ENCODE measurements at places on chromosomes 6 and 20.

DNA sequence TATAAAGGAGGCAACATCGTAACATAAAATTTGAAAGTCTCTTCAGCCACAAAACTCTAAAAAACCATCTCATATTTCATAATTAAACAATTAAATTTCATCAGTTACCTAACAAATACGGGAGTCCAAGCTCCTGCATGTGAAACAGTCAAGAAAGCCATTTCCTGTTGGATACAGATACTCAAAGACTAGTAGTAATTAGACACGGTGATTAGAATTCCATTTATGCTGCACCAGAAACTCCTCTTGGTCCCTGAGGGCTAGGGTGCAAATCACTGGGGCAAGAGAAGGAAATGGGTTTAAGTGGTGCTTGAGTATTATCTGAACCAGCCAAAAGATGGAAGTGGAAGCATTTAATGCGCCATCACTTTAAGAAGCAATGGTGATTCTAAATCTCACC, 27.4 kb downstream of the TRAM2 start:
- no peak for DNase-seq

- no peak for DNase-seq
Measured at GRCh38 chr6:45438849-45439406, 61.2 kb upstream of the SUPT3H start.

DNA sequence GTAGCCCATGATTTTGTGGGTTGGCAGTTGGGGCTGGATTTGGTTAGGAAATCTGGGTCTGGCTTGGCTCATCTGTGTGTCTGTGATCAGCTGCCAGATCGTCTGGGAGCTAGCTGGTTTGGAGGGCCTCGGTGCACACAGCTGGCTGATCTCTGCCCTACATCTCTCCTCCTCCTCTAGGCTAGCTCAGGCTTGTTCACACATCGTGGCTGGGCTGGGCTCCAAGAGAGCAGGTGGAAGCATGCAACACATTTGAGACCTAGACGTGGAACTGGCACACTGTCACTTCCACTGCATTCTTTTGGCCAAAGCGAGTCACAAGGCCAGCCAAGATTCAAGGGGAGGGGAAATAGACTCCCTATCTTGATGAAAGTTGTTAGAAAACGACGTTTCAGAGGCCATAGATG, 15.9 kb downstream of the NDUFAF5 start:
- DNase-seq = no peak

GRCh38 chr6:138498629-138499302, 528 bp downstream of the NHSL1 start:
- no peak for DNase-seq

- DNase-seq = no peak
Measured at GRCh38 chr6:78746457-78746856, 120.9 kb upstream of the IRAK1BP1 start.

- no peak for DNase-seq
Measured at GRCh38 chr6:33992191-33992590, 153.7 kb downstream of the GRM4 start.

DNA sequence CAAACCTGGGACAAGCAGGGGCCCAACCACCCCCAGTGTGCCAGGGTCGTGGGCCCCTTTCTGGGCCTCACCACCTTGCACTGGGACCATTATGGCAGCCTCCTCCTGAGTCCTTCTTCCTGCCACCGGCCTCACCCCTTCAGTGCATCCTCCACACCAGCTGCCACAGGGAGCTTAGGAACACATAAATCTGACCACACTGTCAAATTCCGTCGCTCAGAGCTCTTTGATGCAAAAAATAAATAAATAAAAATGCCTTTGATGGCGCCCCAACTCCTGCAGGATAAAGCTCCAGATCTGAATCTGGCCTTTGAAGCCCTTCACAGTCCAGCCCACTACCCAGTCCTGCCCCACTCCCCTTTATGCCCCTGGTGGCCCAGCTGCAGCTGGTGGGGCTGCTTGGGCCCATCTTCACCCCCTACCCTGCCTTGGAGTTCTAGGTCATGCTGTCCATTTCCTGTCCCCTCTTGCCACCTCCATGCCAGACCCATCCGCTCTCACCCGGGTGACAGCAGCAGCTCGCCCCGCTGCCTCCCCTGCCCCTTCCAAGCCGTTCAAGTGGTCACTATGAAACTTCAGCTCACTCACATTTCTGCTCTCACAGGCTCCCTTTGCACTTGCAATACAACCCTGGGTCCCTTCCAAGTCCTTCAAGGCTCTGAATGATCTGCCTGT, 16.0 kb downstream of the MYH7B start:
- DNase-seq = no peak

DNA sequence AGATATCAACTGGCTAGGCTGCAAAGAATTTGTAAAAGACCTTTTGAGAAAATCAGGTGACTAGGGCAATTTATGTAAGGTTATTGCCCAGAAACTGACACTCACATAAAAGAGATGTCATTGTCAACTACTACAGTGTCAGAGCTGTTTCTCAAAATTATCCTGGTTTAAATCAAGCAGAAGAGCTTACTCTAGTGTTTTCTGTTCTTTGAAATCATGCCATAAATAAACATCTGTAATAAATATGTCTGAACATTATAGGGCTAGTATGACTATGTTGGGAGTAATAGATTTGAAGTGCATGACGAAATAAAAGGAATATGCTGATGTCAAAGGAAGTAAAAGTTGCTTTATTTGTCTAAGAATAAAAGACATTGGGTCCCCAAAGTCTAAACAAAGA, 11.0 kb upstream of the PDSS2 start:
- DNase-seq = no peak

GRCh38 chr6:108544606-108545005, 16.1 kb upstream of the FOXO3 start:
- DNase-seq = no peak

DNA sequence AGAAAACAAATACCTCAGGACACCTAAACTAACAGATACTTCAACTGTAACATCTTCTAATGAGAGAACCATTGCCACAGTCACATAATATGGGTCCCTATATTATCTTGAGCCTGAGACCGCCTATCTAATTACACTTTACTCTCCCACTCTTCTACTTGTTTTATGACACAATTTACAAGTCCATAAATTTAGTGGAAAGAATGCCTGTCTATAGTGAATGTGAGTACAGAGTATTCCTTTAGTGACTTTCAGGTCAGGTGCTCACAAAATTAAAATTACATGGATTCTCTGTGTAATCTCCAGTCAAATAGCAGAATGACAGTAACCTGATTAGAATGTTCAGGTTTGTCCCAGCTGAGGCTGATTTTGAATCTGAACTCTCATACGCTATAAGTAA, 624.1 kb downstream of the PKHD1 start:
- no peak for DNase-seq

GRCh38 chr6:141953072-141953471, 179.7 kb upstream of the GJE1 start:
- DNase-seq = no peak

- no peak for DNase-seq
Measured at GRCh38 chr20:3077618-3078134, 6.3 kb downstream of the OXT start.

DNA sequence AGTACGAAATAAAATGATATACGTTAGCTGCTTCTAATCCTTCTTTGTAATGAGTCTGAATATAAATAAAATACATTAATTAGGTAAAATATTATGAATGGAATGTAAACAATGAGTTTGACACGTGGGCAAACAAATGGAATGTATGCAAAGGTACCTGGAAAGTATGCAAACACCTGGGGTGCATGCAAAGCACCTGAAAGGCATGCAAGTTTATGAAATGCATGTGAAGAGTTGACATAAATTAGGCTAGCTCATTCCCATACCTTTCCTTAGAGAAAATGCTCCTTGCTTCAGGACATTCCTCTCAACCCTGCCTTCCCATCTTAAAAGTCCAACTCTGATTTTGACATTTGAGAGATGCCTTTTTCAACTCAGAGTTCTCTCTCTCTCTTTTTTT, 140.9 kb downstream of the EDN1 start:
- no peak for DNase-seq

DNA sequence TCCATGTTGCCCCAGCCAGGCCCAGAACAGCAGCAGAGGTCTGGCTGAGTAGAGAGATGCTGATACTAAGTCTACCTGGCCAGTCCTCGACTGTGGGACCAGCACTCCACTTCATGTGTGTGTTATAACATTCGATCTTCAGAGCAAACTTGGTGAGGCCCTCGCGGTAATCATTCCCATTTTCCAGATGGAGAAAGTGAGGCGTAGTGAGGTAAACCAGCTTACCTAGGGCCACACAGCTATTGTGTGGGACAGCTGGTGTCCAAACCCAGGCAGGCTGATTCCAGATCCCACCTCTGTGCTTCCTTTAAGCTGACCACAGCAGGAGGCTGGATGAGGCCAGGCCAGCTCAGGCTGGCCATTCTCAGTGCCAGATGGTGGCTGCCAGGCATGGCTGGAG, 47.7 kb upstream of the SLC32A1 start:
- no peak for DNase-seq

- DNase-seq = no peak
Measured at GRCh38 chr20:41783423-41784208, 165.4 kb upstream of the CHD6 start.

DNA sequence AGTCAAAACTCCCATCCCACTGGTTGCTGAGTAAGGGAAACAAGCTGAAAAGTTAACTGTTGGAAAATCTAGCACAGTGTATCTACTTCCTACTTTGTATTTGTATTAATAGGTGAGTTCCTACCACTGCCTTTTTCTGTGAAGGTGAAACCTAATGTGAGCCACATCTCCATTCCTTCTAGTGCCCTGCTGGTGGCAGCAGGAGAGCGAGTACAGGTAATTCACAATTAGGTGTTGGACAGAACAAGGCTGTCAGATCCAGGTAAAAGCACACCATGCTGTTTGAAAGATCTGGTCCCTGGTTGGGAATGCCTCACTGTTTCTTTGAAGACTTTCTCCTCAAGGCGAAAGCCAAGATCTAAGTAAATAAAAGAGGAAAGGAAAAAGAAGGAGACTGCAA, 528.4 kb downstream of the PKHD1 start:
- DNase-seq = no peak

DNA sequence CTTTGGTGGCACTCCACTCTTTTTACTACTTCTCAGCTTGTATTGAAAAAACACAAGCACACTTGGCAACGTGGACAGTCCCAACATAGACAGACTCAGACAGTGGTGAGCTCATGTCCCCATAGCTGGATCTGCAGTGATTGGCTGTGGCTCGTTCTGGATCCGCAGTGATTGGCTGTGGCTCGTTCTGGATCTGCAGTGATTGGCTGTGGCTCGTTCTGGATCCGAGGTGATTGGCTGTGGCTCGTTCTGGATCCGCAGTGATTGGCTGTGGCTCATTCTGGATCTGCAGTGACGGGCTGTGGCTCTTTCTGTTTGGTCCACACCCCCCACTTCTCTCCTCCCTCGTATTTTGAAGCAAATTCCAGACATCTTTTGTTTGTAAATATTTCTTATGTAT, 28.0 kb downstream of the OSBPL2 start:
- no peak for DNase-seq

- DNase-seq = no peak
Measured at GRCh38 chr6:41373919-41374617, 38.7 kb downstream of the NCR2 start.

GRCh38 chr6:33716379-33716778, 4.9 kb upstream of the UQCC2 start:
- DNase-seq = no peak

- DNase-seq = no peak
Measured at GRCh38 chr20:36336954-36337704, 31.0 kb downstream of the DLGAP4 start.

GRCh38 chr20:61968932-61969331, 96.7 kb downstream of the TAF4 start:
- no peak for DNase-seq
